ENCODE measurements at places on chromosomes 12 and 14.

- no peak for DNase-seq
Measured at GRCh38 chr12:110856542-110856941, 9.8 kb downstream of the CCDC63 start.

GRCh38 chr12:58503731-58504130, 416.6 kb downstream of the LRIG3 start:
- no peak for DNase-seq

DNA sequence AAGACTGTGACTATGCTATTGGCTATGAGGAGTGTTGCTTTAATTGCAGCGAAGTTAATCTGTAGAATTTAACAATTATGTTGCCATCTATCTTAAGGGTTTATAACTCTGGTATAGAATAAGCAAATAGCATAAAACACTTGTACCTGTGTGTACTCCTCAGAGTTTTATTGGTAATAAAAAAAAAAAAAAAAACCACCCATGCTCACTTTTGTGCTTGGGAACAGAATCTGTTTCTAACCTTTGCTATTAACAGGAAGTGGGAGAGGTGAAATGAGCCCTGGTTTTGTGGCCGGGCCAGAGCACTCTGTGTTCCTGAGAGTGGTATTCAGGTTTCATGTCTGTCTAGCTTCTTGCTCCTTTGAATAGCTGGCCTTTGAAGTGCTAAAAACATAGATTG, 53.1 kb downstream of the PDE3A start:
- DNase-seq: no peak

DNA sequence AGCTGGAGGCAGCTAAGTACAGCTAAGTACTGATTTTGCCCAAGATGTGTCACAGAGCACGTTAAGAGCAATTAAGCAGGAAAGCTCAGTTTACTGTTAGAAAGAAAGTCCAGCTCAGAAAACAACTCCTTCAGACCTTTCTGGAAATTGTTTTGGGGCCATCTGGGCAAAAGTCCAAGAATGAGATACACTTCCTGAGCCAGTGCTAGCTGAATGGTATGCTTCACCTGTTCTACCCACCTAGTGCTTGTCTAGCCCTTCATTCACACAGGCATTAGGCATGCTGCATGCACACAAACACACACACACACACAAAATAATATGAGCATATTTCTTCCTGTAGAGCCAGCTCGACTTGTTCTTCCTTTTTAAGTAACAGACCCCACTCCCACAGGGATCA, 6.6 kb upstream of the IKZF4 start:
- DNase-seq: no peak

DNA sequence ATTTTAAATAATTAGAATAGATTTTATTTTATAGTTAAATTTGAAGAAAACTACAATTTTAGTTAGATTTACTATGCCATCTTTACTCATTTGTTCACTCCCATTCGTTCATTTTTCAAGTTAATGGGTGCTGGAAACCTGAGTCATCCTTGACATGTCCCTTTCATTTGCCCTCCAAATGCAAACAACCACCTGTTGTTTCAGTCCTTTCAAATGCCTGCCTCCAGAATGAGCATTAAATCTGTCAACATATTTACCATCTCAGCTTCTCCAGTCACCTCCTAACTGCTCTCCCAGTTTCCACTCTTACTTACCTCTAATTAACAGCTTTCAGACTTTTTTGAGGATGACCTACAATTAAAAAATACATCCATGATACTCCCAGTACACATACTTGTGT, 375.5 kb downstream of the RAD51B start:
- no peak for DNase-seq

DNA sequence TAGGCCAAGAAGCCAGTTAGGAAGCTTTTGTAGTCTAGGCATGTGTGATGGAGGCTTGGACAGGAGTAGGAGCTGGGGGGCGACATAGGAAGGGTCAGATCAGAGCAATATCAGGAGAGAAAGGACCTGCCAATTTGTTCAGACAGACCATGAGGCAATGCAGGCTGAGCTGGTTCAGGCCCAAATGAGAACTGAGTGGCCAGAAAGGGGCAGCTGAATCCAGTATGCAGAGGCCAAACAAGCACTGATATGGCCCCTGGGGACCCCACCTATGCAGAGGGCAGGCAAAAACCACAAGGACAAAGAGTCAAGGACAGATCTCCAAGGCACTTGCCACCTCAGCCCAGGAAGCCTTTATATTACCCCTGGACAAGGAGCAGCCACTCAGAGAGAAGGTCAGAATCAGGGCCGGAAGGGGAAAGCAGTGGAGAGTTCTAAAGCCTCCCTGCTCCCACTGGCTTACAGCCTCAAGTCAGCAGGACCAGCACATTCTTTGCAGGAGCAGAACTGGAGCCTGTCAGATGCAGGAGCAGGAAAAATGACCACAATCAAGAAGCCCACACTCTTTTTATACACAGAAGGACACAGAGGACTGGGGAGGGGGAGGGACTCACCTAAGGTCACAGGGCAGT, 37.2 kb downstream of the CLMN start:
- no peak for DNase-seq

- no peak for DNase-seq
Measured at GRCh38 chr14:75142494-75142893, 15.6 kb upstream of the NEK9 start.

- DNase-seq: no peak
Measured at GRCh38 chr14:72600551-72601330, 293.2 kb downstream of the DPF3 start.

DNA sequence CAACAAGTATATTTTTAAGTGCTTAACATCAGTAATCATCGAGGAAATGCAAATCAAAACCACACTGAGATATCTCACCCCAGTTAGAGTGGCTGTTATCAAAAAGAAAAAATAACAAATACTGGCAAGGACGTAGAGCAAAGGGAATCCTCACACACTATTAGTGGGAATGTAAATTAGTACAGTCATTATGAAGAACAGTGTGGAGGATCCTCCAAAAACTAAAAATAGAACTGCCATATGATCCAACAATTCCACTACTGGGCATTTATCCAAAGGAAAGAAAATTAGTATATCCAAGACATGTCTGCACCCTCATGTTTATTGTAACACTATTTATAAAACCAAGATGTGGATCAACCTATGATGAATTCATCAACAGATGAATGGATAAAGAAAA, 149.0 kb upstream of the PWP1 start:
- DNase-seq: no peak

GRCh38 chr12:32367381-32367780, 32.0 kb upstream of the FGD4 start:
- DNase-seq: no peak

GRCh38 chr12:26318661-26319068, 123.3 kb downstream of the SSPN start:
- peak; percentile 94 for DNase-seq

DNA sequence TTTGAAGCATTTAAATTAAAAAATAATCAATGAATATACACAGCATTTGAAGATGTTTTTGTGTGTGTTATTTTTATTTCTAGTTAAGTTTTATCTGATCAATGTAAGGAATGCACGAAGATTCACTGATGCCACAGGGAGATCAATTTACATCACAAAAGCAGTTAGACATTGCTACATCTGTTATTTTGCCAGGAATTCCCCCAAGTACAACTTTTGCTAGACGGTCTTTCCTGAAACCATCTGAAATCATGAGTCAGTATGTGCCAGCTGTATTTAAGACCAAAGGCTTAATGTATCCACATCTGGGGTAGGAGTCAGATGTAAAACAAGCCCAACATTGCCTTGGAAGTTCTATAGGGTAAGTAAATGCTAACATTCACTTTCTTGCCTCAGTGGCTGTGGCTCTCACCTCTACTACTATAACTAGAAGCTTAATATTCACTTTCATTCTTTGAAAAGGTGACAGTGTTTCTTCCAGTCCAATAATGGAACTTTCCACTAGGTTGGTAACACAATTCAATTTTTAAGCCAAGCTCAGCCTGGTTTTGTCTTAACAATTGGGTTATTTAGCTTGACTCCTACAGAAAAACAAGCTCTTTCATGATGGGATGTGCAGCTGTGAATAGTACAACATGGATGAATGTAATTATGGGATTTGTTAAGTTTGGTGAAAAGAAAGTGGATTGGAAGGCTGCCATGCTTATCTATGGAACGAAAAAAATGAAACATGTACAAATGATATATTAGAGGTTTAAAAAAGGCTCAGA, 385.4 kb upstream of the TMEM132C start:
- DNase-seq: no peak

DNA sequence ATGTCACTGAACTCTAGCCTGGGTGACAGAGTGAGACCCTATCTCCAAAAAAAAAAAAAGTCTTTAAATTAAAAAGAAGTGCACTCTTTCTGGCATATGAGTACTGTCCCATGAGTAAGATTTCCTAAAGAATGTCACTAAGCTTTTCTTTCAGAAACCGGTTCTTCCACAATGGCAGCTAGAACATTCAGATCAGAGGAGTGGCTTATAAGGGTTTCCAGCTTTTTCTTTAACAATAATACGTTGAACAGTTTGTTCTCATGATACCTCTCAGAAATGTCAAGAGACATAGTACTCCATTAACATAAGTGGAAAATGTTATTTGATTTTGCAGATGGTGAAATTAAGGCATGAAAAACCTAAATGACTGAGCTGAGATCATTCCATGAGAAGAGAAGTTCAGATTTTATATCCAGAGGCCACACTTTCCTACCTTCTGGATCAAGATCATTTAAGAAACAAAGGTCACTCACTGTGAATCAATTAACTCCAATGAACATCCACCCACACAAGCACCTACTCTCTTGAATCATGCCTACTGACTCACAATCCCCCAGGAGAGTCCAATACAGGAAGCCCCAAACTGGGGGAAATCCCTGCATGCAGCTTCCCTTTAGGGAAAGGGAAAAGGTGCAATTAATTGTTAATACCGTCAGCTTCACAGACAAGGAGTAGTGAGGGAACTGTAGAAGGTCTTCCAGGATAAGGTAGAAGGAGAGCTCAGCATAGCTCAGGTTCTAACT, 86.9 kb downstream of the SPTSSA start:
- no peak for DNase-seq

DNA sequence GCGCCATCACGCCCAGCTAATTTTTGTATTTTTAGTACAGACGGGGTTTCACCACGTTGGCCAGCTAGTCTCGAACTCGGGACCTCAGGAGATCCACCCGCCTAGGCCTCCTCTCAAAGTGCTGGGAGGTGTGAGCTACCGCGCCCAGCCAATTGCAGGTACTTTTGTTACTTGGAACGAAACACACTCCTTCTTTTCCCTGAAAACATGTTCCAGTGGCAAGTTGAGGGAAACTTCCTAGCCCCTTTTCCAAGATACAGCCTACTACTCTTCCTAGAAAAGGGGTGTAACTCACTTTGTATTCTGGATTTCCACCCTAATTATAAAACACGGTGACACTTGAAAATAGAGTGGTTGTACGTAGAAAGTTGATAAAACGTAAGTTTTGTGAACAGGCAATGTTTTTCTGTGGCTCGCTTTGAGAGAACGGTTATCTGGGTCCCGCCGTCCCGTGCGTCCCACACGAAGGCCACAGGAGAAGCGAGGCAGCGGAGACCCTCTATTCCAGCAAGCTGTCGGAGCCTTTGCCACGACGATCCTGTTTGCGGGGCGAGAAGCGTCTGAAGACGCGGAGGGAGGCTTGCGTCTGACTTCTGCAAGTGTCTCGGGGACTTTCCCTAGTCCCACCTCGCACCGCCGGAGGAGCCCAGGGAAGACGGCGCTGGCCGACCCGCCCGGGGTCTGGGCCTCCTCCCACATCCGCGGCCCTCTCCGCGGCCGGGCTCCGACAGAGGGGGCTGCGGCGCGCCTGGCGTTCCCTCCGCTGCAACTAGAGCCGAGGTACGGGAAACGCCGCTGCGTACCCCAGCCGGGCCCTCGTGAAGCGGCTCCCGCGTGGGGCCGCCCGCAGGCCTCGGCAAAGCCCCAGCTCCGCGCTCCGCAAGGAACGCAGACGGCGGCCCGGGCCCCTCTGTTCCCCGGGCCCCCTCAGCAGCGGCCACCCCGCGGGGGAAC, 745 bp downstream of the CDCA4 start:
- peak; percentile 25 for DNase-seq

DNA sequence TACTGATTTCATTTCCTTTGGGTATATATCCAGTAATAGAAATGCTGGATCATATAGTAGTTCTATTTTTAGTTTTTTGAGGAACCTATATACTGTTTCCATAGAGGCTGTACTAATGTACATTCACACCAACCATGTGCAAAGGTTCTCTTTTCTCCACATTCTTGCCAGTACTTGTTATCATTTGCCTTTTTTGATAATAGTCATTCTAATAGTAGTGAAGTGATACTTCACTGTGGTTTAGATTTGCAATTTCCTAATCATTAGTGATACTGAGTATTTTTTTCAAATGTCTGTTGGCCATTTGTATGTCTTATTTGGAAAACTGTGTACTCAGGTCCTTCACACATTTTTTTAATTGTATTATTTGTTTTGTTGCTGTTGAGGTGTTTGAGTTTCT, 148.2 kb upstream of the NAV3 start:
- no peak for DNase-seq

- no peak for DNase-seq
Measured at GRCh38 chr14:99681101-99681831, 2.8 kb upstream of the CYP46A1 start.

GRCh38 chr14:22047115-22047514, 373.5 kb upstream of the OR4E1 start:
- DNase-seq: peak; percentile 23

- no peak for DNase-seq
Measured at GRCh38 chr12:75756111-75756510, 244.7 kb upstream of the KRR1 start.

DNA sequence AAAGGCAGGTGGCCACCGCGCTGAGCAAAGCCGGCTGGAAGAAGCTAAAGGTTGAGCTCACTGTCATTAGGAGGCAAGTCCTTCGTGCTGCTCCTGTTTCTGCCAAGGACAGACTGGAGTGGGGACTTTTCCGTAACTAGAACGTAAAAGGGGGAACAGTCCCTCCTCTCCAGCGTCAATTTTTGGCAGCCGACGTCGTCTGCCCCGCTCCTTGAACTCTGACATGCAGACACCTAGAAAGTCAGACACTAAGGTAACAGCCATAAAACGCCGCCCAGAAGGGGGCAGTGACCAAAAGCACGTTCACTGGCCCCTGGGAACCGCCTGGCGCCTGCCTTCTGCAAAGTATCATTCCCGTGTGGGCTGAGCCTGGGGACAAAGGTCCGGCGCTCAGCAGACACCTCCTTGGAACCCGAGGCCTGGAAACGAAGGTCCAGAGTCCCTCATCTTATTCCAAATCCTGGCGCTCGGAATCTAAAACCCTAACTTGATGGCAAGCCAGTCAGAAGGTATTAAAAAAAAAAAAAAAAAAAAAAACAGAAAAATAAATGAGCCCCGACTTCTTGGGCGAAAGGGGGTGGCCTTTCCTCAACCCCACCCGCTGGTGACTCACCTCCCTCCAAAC, 1.1 kb upstream of the LRP1 start:
- peak; percentile 69 for DNase-seq

GRCh38 chr14:60723907-60724618, at the start of gene SIX4:
Gene SIX4, minus strand, starts transcription at chr14:60724351. Its CDS starts 277 bp downstream, at chr14:60724074.
- peak; percentile 77 for DNase-seq

DNA sequence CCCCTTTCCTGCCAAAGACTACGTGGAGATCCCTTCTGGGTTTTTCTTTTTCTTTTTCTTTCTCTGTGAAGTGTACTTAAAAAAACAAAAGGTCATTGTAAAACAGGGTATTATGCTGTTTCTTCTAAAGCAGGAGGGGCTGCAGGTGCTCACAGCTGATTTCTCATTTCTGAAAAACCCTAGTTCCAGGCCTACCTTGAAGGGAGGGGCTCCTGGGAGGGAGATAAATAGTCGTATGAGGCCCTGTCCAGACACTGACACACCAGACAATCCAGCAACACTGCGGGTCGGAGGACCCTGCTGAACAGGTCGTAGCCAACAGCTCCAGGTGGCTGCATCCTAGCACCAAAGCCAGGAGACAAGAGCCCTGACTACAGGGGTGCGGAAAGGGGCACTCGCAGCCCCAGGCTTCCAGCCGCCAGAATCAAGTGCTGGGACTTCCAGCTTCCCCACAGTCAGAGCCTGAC, 41.1 kb downstream of the PSMA6 start:
- DNase-seq: no peak

Measured in ACHN (cell line).